ENCODE measurements at places on chromosomes 3 and 15.

GRCh38 chr3:168671091-168671490 is 575.4 kb upstream of the GOLIM4 start:
- DNase-seq = no peak

DNA sequence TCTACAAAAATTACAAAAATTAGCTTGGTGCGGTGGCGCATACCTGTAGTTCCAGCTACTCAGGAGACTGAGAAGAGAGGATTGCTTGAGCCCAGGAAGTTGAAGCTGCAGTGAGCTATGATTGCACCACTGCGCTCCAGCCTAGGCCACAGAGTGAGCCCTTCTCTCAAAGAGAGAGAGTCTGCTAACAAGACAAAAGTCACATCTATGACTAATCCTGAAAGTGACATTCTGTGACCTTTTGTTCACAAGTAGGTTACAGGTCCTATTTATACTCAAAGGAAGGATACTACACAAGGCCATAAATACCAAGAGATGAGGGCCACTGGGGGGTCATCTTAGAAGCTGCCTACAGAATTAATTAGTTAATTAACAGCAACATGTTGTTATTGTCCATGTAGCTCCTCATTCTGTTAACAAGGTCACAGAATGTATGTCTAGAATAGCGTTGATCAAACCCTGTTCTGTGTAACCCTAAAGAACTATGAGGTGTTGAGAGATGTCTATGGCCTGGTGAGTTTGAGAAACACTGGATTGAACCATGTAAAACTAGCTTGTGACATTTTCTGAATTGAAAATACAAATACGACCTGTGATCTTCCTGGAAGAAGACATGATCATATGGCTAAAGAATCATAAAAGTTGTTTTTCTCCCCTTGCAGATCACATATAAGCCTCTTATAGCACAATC is 97.0 kb downstream of the SAMMSON start:
- no peak for DNase-seq

GRCh38 chr3:11613319-11613718 is 30.4 kb downstream of the VGLL4 start:
- no peak for DNase-seq

DNA sequence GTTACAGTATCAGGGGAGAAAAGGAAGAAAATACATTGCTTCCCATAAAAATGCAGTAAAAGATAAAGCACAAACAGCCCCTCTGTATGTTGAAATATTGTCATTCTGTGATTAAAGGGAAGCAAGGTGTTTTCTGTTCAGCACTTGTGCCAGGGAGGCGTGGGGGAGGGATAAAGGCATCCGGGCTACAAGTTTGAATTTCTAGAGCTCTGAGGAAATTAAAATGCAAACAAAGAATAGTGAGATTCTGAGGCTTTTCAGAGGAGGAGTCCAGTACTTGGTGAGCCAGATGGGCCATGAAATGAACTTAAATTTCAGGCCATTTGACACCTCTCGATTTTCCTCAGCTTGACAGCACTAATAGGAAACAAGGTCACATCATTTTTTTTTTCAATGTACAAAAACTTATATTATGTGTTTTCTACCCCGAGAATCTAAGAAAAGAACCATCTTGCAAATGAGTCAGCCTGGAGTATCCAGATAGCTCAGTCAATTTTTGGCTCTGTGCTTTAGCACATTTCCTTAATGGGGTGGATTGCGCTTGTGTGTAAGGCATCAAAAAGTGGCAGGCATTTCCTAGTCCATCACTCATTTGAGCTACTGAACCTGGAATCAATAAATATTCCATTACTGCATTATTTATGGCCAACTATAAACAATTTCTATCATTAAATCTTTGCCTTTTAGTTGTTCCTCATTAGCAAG is 640.8 kb upstream of the TBL1XR1 start:
- no peak for DNase-seq

DNA sequence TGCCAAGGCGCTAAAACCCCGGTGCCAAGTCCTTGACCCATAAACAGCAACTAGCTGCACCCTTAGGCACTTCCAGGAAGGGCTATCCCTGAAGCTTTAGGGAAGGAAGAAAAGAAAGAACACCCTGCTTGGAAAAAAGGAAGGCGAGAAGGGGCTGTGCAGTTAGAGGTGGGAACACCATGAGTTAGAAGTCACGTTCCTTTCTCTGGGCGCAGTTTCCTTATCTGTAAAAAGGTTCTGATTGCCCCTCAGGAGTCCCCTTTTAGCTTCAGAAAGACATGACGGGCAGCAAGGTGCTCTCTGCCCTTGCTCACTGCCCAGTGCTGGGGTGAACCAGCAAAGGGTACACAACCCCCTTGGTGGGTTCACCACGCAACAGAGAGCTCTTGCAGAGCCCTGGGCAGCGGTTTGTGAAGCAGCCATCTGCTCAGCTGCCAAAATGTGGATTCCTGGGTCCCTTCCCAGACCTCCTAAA is 798 bp downstream of the GCHFR start:
- DNase-seq = peak; percentile 47
